ENCODE measurements at places on chromosomes 6 and 20.
A peak's percentile ranks its signal among the peaks of the same experiment; 100 is the strongest.

GRCh38 chr6:160508599-160508998 lies 155.5 kb downstream of the LPA start:
- no peak for DNase-seq

- no peak for DNase-seq
Measured at GRCh38 chr6:137148306-137149034, 25.0 kb downstream of the IL22RA2 start.

DNA sequence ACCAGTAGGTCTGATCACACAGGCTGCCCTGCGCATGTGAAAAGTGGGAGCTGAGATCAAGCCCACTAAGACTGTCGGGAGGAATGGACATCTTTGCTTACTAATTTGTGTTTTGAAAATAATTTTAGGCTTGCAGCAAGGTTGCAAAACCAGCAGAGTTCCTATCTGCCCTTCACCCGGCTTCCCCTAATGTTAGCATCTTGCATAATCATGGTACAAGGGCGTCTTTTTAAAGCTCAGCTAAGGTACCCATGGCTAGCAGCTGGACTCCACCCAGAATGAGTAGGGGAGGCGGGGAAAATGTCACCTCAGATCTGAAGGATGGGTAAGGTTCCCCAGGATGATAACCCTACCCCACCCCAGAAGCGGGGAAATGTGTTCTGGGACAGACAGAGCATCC lies 25.3 kb upstream of the BMP7 start:
- DNase-seq = no peak

- peak; percentile 19 for DNase-seq
Measured at GRCh38 chr6:156395276-156395675, 381.9 kb upstream of the ARID1B start.

GRCh38 chr20:4513720-4514119 lies 208.0 kb upstream of the PRND start:
- no peak for DNase-seq

DNA sequence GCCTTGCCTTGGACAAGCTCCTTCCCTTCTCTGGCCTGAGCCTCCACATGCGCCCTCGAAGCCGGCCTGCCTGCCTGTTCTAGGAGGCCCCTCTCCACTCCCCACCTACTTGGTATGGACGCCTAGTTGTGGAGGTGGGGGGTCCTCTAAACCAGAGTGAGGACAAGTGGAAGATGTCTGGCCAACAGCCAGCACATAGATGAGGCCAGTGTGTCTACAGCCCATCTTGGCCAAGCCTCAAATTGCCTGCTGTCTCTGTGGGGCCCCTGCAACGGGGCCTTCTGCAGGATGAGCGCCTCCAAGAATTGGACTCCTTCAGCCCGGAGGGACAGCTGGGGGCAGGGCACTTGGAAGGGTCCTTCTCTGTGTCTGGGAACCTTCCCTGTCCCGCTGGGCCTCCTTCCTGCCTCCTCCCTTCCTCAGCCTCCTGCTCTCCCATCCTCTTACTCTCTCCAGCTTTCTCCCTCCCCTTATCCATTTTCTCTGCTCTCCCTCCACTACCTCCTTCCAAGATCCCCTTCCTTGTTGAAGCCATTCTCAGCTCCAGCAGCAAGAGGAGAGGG lies 1.6 kb downstream of the MDFI start:
- no peak for DNase-seq

DNA sequence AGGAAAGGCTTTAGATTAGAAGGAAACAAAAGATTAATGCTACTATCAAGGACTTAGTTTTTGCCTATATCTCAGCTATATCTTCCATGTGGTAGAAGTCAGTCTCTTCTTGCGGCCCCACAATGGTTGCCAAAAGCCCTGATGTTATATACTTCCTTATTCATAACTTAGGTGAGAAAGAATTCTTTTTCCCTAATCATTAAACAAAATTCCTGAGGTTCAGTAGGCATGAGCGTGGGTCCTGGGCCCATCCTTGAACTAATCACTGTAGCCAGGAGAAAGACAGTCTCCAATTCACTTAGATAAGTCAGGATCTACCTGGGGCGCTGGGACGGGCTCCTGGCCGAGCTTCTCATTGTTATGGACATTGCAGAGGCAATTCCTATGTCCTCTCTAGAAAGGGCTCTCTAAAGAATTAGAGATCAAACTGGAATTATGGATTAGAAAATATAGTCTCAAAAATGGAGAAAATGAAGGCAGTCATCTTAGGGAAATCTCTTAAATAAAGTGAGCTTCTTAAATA lies 134.3 kb downstream of the KIF6 start:
- no peak for DNase-seq
